ENCODE measurements at places on chromosomes 7 and 10.

DNA sequence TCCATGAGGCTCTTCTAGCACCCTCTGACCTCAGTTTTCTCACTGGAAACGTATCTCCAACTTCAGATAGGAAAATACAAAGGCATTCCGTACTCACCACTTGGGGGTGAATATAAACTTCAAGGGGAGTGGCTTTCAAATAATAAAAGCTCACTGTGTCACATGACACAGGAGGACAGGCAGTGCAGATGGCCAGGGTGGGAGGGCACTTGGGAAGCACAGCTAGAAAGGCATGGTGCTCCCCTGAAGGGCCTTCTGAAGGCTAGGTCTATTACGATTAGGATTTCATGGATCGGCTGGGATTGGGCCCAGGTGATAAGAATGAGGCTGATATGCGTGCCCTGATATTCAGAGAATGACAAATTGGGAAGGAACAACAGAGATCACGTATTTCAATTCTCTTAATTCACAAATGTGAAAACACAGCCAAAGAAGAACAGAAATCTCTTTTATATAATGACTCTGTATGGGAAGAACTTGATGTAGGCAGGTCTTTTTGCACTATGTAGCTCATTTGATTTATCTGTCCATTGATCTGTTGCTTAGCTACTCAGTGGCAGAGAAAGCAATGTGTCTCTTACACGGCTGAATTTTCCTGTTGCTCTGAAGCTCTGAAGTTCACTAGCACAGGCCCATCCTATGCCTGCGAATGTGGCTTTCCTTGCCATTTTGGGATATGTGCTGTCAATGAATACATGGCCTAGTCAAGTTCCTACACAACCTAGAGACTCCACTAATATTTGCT is 83.0 kb downstream of the BEND7 start:
- DNase-seq = no peak

GRCh38 chr7:14207138-14207537 is 217.7 kb upstream of the ETV1 start:
- no peak for DNase-seq

DNA sequence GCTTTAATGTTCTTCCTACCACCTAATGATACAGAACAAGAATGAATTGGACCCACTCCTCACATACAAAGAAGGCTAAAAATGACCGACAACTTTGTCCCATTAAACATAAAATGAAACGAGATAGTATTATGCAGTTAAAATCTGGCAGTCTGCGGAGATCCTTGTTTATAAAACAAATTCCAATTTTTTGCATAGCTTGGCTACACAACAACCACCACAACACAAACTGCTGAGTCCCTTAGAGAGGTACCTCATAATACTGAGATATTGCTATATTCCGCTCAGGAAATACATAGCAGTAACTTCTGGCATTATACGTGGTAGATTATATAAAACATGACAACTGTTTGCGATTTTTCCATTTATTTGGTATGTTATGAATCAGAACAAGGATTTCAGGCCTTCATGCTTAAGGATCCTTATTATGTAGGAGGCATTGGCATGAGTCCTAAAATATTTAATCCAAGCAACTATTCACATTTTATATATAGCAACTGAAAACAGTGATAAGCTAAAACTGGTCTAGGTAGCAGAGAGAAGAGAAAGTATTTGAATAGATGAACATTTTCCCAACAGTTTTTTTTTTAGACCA is 96.0 kb downstream of the ANK3 start:
- DNase-seq = no peak

GRCh38 chr10:14565199-14565598 is 209.5 kb downstream of the FAM107B start:
- DNase-seq = no peak

DNA sequence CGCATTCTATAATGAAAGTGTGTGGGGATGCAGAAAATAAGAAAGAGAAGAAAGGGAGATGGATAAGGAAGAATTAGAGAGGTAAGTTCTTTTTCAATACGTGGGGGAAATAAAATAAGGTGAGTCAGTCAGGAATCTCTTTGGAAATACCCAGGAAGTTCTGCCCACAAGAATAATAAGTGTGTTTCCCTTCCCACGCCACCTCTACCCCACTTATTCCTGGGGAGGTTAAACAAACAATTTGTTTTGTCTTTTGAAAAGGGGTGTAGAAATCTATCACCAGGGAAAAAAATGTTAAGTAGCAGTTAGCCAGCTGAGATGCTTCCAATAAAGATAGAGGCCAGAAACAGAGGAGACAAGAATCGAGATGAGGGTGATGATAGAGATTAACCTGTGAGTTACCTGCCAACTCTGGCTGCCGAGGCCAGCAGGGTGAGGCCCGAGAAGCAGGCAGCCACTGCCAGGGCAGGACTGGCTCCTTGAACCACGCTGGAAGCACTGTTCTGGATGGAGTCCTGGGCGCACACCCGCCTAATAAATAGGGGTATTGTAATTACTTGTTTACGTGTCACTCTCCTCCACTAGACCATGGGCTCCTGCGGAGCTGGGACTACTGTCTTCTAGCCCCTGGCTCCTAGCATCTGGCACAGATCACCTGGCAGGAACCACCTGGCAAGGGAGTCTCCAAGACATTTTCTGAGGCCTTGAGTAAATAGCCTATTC is 191.3 kb downstream of the FGFR2 start:
- no peak for DNase-seq

DNA sequence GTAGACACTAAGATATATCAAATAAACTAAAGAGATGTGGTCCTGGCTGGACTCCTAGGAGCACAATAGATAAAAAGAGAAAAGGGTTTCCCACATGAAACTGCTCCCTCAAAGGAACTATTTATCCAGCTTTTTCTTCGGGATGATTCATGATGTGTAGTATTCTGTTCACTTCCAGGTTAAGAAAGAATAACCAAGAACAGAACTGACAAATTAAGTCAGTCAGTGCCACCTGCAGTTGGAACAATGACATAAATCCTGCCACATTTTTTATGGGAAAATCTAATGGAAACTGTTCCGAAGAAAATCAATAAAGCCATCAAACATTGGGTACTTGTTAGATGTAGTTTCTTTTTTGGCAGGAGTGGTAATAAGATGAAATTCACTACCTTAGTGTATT is 87.1 kb downstream of the POLR1F start:
- no peak for DNase-seq

- DNase-seq = no peak
Observed at GRCh38 chr7:138169441-138169851, 93.2 kb downstream of the AKR1D1 start.

DNA sequence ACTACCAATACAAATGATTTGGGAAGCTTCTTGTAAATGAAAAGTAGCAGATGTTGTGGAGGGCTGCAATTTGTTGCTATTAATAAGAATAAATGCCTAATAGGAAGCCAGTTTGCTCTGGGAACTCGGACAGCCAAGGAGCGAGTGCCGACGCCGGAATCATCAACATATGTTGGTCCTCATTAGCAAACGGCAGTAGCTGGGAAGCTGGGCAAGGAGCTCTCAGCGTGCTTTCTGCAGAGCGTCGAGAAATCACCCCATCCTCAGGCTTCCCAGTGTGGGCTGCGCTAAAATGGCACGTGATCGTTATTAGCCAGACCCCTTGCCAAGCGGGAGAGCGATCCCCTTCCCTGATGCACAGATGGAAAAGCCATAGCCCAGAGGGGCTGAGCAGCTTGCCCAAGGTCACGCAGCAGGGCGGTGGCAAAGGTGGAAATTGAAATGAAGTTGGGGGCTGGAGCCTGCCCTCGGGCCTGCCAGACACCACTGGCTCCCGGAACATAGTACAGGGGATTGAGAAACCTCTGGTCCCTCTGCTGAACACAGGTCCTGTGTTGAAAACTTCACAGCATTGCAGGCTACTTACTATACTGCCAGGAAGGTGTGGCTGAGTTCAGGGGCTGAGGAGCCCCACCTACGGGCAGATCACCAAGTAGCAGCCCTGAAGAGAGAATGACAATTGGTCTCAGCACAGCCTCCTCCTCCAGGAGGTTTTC is 326.9 kb downstream of the PLXNA4 start:
- no peak for DNase-seq

DNA sequence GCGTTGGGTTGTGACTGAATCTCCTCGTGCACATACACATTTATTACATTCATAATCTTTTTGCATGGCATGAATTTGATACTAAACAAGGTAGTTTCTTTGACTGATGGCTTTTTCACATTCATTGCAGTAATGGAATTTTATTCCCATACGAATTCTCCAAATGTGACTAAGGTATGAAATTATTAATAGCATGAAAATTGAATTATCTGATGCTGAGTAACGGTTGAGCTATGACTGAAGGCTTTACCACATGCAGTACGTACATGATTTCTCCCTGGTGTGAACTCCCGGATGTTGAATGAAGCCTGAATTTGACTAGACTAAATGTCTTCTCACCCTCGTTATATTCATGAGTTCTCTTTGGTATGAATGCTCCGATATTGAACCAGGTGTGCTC is 104.4 kb upstream of the C1GALT1 start:
- DNase-seq = no peak

GRCh38 chr7:140155428-140155827 is 21.4 kb downstream of the KDM7A start:
- DNase-seq = no peak

- no peak for DNase-seq
Observed at GRCh38 chr7:2810682-2811415, 33.3 kb downstream of the GNA12 start.

Measured in activated naive CD4-positive, alpha-beta T cell treated with anti-CD3 and anti-CD28 coated beads for 36 hours (primary cell).